H1 (cell line): ENCODE measurements at places on chromosomes 3 and 15. TPM values are rescaled to one million over a fixed set of nuclear protein-coding genes. Genes with fewer than 3 reads are reported as not detected.

The SLC6A1 gene
- 0.35 and 0.63 TPM in 2 replicates for polyA plus RNA-seq

GRCh38 chr15:41115652-41116115 lies 396 bp downstream of the INO80 start:
- H3K27ac ChIP-seq = peak overlapping the region; percentile 100
- H3K27me3 ChIP-seq = no peaks in the 10 kb centered on the region
- no peaks in the 10 kb centered on the region for H3K36me3 ChIP-seq
- no peak for DNase-seq
- H3K4me1 ChIP-seq = no peaks in the 10 kb centered on the region; the same call in 1 of the 2 replicates

GRCh38 chr15:98682992-98683701 lies 34.8 kb downstream of the IGF1R start:
- no peaks in the 10 kb centered on the region for H3K27me3 ChIP-seq
- no peak overlapping the region for H3K27ac ChIP-seq
- no peaks in the 10 kb centered on the region for H3K36me3 ChIP-seq
- DNase-seq = no peak
- peaks cover 24% of the 10 kb centered on the region for H3K4me1 ChIP-seq

DNA sequence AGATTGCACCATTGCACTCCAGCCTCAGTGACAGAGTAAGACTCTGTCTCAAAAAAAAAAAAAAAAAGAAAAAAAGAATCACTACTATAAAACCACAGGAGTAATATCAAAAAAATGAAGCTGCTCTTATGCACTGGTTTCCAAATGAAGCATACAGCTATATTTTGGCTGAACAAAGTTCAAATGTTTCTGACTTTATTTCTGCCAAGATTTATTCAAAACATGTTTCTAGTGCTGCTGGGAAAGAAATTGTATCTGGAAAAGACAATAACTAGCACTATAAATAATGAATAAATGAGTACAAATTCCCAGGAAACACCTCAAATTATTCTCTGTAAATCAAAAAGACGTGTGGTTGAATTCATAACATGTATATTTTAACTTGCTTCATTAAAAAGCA lies 102.5 kb upstream of the MME start:
- no peaks in the 10 kb centered on the region for H3K27me3 ChIP-seq
- no peak overlapping the region for H3K4me3 ChIP-seq
- no peak overlapping the region for H3K27ac ChIP-seq
- no peaks in the 10 kb centered on the region for H3K36me3 ChIP-seq
- H3K4me1 ChIP-seq = no peaks in the 10 kb centered on the region
- no peak for DNase-seq

GRCh38 chr3:72048873-72049272 lies 263.9 kb upstream of the PROK2 start:
- no peaks in the 10 kb centered on the region for H3K27me3 ChIP-seq
- no peak for DNase-seq
- no peak overlapping the region for H3K27ac ChIP-seq
- H3K4me1 ChIP-seq = no peaks in the 10 kb centered on the region
- H3K36me3 ChIP-seq = no peaks in the 10 kb centered on the region

DNA sequence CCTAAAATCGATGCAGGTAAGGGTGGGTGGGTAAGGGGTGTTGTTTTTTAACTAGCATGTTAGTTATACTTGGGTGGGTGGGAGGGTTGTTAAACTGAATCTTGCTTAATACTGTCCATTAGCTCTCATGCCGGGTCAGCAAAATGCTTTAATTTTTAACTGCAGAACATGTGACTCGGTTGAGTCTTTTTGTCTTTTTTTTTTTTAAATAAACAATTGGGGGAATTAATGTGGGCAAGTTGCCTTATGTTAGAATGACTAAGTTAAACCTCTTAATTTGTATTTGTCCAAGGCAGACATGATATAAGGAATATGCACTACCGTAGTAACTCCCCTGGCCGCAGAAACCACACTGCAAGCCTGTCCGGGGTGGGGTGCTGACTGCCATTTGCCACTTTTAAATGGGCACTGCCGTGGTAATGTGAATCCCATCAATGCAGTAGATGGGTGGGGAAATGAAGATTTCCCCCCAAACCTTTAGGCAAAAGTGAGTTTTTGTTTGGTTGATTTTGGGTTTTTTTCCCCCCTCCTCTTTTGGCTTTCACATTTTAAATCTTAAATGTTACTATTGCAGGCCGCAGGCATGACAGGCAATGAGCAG lies 54.3 kb upstream of the CCR4 start:
- no peak for DNase-seq
- H3K27me3 ChIP-seq = no peaks in the 10 kb centered on the region
- H3K27ac ChIP-seq = no peak overlapping the region
- H3K4me1 ChIP-seq = no peaks in the 10 kb centered on the region
- peaks cover 11% of the 10 kb centered on the region for H3K36me3 ChIP-seq

DNA sequence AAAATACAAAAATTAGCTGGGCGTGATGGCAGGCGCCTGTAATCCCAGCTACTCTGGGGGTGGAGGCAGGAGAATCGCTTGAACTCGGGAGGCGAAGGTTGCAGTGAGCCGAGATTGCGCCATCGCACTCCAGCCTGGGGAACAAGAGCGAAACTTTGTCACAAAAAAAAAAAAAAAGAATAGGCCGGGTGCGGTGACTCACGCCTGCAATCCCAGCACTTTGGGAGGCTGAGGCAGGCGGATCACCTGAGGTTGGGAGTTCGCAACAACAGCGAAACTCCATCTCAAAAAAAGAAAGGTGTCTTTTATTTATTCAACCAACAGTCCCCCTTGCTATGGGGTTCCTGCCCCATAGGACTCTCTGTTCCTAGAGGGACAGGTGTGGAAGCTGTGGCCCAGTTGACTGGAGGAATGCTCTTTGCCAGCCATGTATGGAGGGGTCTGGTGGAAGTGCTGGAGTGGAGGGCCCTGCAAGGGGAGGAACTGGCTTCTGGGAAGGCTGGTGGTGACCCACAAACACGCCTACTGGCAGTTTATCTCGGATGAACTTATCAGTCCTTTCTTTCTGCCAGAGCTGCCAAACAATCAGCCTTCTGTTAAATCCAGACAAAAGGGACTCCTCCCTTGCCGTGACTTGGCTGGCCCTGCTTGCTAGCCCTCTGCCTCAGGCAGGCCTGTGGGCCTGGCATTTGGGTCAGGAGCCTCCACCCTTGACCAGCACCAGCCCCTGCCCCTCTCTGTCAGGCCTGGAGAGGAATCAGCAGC lies 4.6 kb upstream of the DAG1 start:
- no peak for DNase-seq
- no peak overlapping the region for H3K4me3 ChIP-seq
- no peaks in the 10 kb centered on the region for H3K27me3 ChIP-seq
- H3K36me3 ChIP-seq = no peaks in the 10 kb centered on the region
- H3K27ac ChIP-seq = no peak overlapping the region

DNA sequence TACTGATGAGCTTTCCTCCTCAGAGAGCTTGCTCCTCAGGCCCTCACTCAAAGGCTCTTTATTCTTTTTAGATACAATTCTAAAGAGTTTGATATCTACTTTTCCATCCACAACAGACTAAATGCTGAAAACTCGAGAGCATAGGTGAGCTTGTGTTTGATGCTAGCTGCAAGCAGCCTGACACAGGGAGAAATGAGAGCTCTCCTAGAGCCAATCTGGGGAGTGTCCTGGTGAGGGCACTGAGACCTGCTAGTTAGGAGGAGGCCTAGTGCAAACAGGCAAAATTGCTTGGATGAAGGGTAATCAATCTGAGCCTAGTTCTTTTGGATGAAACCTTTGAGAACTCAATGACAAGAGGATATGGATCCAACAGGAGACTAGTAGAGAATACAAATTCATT lies 300.8 kb downstream of the ZBTB20 start:
- H3K4me1 ChIP-seq = no peaks in the 10 kb centered on the region

GRCh38 chr3:61233746-61234145 lies 17.5 kb downstream of the FHIT start:
- DNase-seq = no peak
- H3K27ac ChIP-seq = no peak overlapping the region
- H3K36me3 ChIP-seq = no peaks in the 10 kb centered on the region
- H3K4me3 ChIP-seq = no peak overlapping the region
- H3K27me3 ChIP-seq = no peaks in the 10 kb centered on the region
- H3K4me1 ChIP-seq = no peaks in the 10 kb centered on the region

The MUC13 gene
- not detected in 2 replicates for polyA plus RNA-seq

The UBA3 gene
- 23.3 and 40.8 TPM in 2 replicates for polyA plus RNA-seq

DNA sequence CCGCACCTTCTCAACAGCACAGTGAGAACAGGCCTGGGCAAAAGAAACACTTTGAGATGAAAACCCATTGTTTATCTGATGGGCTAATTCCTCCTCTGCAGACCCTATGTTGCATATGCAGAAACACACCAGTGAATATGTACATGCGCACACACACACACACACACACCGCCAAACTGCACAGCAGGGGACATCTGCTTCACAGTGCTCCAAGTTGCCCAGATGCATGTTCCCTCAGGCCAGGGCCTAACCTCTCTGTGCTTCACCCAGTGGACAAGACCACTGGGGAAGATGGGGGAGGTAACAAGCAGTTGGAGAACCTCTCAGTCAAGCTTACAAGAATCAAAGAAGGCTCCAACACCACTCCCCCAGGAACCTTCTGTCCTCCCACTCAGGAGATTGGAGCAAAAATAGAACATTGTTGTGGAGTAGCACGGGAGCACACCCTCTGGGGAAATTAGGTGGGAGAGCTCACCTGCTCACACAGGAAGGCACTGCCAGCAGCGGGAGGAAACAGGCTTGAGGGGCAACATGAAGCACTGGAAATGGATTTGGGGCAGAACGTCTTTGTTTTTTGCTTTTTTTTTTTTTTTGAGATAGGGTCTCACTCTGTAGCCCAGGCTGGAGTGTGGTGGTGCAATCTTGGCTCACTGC lies 13.0 kb downstream of the HCN4 start:
- no peaks in the 10 kb centered on the region for H3K27me3 ChIP-seq
- H3K36me3 ChIP-seq = no peaks in the 10 kb centered on the region; the same call in 1 of the 2 replicates
- no peak for DNase-seq
- no peak overlapping the region for H3K27ac ChIP-seq
- H3K4me3 ChIP-seq = no peak overlapping the region

DNA sequence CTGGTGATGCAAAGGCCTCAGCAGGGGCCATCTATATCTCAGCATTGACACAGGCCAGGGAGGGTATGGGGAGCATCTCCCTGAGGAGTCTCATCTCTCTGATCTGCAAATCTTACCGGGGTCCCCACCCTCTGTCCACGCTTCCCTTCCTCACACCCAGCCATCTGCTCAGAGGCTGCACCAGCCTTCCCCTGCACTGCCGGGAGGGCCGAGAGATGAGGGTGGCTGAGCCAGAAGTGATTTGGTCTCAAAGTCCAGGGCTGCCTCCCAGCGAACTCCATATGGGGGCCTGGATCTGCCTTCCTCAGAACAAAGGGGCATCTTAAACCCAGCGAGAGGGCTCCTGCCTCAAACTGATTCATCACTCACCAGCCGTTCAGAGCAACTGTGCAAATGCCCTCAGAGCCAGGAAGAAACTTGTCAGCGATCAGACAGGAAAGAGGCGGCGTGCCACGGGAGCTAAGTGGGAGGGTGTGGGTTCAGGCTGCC lies 4.6 kb downstream of the IGDCC3 start:
- peaks cover 20% of the 10 kb centered on the region for H3K4me1 ChIP-seq
- DNase-seq = no peak
- H3K4me3 ChIP-seq = no peak overlapping the region
- H3K27ac ChIP-seq = no peak overlapping the region

The TTC21A gene
- 2.3 and 2.7 TPM in 2 replicates for polyA plus RNA-seq

GRCh38 chr3:53044711-53045517 lies 959 bp downstream of the SFMBT1 start:
- no peak overlapping the region for H3K27ac ChIP-seq
- peak; percentile 65 for DNase-seq
- peaks cover 2% of the 10 kb centered on the region for H3K4me1 ChIP-seq

DNA sequence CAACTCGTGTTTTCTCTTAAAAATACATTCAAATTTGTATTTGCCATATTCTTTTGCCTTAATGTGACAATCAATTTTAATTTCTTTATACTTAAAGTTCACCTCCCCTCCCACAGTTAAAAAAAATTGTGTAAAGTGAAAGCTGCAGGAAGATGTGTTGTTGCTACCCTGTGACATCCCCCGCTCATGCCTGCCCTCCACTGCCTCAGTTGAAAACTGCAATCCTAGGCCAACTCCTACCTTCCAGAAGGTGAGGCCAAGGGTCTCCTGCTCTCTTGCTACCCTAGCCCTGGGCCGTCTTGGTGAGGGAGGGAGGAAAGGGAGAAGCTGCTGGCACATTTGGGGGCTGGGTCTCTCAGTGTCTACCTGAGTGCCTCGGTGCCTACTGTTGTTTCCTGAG lies 57.0 kb upstream of the CMTM7 start:
- H3K27ac ChIP-seq = no peak overlapping the region
- no peak overlapping the region for H3K4me3 ChIP-seq
- peaks cover 2% of the 10 kb centered on the region for H3K4me1 ChIP-seq
- H3K36me3 ChIP-seq = no peaks in the 10 kb centered on the region

GRCh38 chr15:69958496-69959084 lies 139.1 kb downstream of the TLE3 start:
- no peaks in the 10 kb centered on the region for H3K27me3 ChIP-seq
- no peaks in the 10 kb centered on the region for H3K36me3 ChIP-seq
- peaks cover 7% of the 10 kb centered on the region for H3K4me1 ChIP-seq
- H3K27ac ChIP-seq = no peak overlapping the region
- H3K4me3 ChIP-seq = no peak overlapping the region

DNA sequence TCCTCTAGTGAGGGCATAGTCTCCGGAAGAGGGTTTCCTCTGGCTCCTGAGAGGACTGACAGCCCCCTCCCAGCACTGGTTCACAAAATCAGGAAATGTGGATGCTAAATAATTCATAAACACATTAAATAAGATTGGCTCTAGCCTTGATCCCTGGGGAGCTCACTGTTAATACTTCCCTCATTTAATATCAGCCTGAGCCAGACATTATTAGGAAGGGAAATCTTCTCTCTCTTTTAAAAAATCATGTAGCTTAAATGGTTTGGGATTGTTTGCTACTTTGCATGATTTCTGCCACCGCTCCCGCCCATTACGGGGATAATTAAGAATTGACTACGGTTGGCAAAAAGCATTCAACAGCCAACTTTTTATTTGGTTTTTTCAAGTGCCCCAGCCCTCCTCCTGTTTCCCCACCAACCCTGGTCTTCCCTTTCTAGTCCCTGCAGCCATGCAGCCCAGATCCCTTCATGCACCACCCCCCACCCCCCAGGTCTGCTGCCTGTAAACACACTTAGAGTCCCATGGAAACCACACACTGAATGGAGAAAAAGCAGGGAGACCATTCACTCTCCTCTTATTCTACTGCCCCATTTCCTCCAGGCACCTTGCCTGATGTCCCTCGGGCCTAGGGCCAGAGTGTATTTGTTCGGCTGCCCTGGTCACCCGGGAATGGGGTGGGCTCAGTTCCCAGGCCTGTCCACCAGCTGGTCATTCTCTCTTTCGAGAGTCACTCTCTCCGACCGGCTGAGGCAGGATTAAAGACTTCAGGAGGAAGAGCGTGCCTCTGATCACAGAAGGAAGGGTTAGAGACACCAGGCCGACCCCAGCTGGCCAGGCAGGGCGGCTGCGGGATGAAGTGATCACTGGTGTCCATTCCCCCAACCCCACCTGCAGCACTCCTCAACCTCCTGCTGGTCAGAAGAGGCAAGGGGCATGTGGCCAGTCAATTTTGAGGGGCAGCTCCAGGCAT lies 45.1 kb downstream of the SEMA5B start:
- no peak overlapping the region for H3K27ac ChIP-seq
- no peak overlapping the region for H3K4me3 ChIP-seq
- peaks cover 22% of the 10 kb centered on the region for H3K4me1 ChIP-seq
- H3K36me3 ChIP-seq = no peaks in the 10 kb centered on the region
- H3K27me3 ChIP-seq = no peaks in the 10 kb centered on the region
- DNase-seq = no peak

GRCh38 chr3:186178412-186178811 lies 69.5 kb upstream of the ETV5 start:
- H3K27me3 ChIP-seq = no peaks in the 10 kb centered on the region
- no peaks in the 10 kb centered on the region for H3K36me3 ChIP-seq
- H3K4me3 ChIP-seq = no peak overlapping the region
- DNase-seq = no peak
- H3K4me1 ChIP-seq = no peaks in the 10 kb centered on the region

The MUC20 gene
- 0.19 and 0.26 TPM in 2 replicates for polyA plus RNA-seq

The TMF1 gene
- 1.4 TPM in 2 replicates for polyA plus RNA-seq
